ENCODE measurements at places on chromosomes 3 and 15.

DNA sequence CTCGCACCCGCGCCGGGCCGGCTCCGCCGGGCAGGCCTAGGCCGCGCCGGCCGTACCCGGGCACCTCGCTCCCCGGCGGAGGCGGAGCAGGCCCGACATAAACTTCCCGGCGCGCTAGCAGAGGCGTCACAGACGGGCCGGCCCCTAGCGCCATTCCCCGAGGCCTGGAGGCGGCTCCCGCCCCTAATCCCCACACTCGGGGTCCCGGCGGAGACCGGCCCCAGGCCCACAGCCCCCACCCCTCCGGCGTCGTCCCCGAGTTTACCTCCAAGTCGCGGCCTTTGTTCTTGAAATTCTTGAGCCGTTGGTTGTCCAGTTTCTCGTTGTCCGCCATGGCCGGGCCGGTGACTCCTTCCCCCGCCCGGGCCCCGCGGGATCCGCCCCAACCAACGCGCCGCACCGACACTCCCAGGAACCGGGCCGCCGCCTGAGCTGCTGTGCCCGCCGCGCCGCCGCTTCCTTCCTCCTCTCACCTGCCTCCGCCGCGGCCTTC is 376 bp downstream of the KPNA4 start:
- peak; percentile 83 for DNase-seq

DNA sequence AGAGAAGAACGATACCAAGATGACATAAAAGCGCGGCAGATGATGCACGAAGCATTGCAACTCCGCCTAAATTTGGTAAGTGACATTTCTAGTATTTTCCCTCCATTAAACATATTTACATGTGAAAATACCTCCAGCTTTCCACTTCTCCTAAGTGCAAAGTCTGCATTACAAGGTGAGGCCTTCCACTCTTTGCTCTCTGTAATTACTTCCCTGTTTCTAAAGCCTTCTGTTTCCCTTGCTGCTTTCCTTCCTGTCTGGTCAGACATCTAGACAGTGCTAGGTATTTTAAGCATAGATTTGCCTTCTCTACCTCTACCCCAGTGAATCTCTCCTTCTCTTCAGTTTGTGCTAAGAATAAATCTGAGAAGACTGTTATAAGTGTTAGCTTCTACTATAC is 1.9 kb downstream of the P2RY12 start:
- DNase-seq = no peak

DNA sequence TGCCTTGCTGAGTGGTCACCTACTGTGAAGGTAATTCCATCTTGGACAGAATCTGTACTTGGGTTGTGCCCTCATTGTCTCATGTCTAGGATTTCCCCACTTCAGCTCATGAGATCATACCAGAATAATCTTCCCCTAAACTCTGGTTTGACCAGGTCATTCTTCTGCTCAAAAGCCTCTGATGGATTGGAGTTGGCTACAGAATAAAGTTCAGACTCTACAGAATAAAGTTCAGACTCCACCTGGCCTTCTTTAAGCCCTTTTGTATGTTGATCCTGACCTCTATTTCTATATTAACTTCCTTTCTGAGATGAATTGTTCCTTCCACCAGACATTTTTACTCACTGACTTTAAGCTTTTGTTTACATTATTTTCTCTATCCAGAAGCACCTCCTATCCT is 6.4 kb upstream of the GLCE start:
- DNase-seq = no peak

DNA sequence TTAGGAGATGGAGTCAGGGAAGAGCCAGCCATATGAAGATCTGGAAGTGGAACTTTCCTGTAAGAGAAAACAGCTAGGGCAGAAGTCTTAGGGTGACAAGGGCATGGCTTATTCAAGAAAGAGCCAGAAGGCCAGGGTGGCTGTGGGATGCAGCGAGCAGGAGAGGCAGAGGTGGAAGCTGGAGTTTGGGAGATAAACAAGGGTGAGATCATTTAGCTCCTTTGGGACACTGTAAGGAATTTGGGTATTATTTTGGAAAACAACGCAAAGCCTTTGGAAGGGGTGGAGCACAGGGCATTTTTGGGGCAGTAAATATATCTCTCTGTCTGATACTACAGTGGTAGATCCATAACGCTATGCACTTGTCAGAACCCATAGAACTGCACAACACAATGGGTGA is 5.0 kb upstream of the IL16 start:
- DNase-seq = no peak

DNA sequence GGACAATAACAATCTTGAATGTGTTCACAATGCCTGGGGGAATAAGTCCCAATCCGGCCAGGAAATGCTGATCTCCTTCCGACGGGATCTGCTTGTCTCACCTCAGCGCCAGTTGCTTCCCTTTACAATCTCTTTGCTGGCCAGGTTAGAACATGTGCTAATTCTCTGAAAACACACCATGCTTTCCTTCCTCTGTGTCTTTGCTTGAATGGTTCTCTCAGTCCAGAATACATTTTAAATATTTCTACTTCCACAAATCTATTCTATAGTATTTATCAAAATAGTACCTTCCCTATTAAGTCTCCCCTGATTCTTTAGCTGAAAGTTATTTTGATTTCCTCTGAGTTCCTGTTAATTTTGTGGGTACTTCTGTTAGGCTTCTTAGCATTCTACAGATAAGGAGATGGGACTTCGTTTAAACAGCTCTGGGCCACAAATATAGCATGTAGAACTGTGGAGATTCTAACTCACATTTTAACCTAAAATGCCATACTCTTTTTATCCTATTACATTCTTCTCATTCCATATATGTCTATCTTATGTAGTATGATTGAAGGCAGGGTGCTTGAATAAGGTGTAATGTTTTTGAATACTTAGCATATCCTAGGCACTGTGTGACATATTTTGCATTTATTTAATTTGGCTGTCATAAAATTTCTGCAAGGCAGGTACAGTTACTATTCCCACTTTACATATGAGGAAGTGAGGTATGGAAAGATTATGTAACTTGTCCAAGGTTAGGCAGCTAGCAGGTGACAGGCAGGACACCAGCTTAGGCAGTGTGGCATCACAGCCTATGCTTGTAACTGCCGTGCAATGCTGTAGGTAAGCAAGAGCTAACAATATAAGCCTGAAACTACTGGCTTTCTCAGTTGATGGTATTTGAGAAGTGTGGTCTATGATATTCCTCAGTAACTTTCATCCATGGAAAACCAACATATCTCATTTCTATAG is 299.8 kb downstream of the LPP start:
- no peak for DNase-seq

DNA sequence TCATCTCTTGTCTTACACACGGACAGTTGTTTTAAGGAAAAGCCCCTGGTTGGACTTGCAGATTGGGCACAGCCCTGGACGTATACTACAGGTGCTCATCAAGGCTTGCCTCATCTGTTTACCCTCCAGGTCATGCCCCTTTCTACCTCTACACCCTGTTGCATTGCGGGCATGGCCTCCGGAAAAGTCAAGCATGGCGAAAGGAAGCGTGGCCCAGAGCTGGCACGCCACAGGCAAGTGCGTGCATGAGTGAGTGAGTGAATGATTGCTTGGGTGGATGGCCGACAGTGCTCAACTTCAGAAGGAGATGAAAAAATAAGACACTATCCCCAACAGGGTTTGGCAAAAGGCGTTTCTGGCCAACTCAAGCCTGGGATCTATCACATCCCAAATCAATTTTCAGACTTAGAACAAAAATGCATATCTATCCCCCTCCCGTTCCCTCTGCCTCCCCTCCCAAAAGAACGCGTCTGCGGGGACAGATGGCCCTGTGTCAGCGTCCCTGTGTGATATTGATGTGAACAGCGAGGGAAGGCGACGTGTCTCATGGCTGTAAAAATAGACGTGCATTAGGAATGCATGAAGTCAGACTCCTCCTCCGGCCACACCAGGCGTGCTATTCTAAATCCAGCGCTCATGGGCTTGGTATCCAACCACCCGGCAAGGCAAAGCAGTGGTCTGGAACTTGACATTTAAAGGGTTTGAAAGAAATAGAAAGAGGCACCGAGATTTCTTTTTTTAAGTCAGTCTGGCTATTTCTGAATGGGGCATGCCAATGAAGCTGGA is 96.0 kb downstream of the RPLP1 start:
- DNase-seq = no peak

DNA sequence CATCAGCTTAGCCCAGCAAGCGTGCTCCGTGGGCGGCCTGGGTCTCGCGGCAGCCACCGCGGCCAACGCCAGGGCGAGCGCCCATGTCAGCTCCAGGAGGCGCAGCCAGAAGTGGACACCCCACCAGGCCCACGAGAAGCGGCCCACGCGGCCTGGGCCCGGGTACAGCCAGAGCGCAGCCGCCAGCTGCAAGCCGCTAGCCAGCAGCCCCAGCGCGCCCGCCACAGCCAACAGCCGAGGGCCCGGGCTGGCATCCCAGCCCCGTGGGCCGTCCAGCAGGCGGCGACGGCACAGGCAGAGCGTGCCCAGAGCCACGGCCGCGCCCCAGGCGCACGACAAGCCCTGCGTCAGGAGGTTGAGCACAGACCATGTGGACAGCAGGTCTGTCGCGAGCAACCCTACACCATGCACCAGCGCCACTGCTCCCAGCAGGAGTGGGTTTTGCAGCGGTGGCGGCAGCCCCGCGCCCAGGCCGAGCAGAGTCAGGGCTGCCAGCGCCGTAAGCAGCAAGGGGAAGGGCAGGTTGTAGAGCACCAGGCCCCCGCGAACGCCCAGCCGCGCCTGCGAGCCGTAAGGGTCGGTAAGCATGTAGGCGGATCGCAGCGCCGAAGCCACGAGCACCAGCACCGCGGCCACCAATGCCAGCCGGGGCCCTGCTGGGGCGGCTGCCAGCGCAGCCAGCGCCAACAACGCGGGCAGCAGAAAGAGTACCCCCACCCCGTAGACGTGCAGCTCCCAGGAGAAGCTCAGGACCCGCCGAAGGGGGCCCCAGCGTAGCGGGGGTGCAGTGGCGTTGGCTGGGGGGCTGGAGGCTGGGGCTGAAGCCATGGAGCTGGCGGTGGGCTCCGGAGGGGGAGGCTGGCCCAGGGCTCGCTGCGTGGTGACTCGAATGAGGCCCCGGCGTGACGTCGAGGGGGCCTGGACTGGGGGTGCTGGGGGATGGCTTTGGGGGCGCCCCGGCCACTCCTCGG is 4.9 kb downstream of the PRRT3 start:
- no peak for DNase-seq

DNA sequence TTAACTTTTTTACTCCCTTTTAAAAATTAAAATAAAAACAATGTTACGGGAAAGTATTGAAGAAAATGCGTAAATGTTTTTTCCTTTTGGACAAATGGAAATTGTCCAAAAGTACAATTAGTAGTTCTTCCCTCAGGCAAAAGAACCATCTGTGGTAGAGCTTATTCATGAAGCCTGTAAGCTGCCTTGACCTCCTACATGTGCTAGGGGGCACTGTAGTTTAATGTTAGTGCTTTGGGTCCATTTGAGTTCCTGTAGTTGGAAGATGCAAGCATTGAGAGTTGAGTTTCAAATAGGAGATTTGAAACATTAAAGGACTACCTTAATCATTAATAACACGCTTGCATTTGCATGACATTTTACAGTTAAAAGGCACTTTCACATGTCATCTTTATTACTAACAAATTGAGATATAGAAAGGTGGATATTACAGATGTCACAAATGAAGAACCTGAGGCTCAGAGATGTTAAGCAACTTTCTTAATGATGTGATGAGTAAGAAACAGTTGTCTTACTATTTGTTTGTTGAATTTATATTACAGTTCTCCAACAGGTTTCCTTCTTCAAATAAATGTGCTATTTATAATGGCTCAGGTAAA is 1.8 kb upstream of the ZNF385D start:
- peak; percentile 75 for DNase-seq

GRCh38 chr15:31089368-31090047 is 12.0 kb downstream of the TRPM1 start:
- DNase-seq = no peak

GRCh38 chr15:35698966-35699575 is 153.1 kb upstream of the DPH6 start:
- no peak for DNase-seq

- DNase-seq = no peak
Measured at GRCh38 chr3:114460459-114460858, 166.6 kb downstream of the TIGIT start.

- no peak for DNase-seq
Measured at GRCh38 chr3:43766672-43767465, 76.1 kb downstream of the ABHD5 start.

GRCh38 chr15:100254285-100254684 is 87.5 kb downstream of the ADAMTS17 start:
- DNase-seq = no peak

GRCh38 chr15:39243396-39243795 is 337.5 kb upstream of the THBS1 start:
- no peak for DNase-seq

- peak; percentile 73 for DNase-seq
Measured at GRCh38 chr3:27721717-27722564, at the start of gene EOMES. Gene EOMES (minus strand): TSS chr3:27722323. CDS start chr3:27722294, 29 bp downstream.

GRCh38 chr3:19221081-19221480 is 72.8 kb downstream of the KCNH8 start:
- DNase-seq = no peak

GRCh38 chr3:13714251-13714916 is 165.5 kb downstream of the FBLN2 start:
- DNase-seq = no peak

- peak; percentile 74 for DNase-seq
Measured at GRCh38 chr3:149151843-149152242, 22.4 kb downstream of the HPS3 start.

GRCh38 chr3:156743859-156744258 is 69.5 kb downstream of the TIPARP start:
- no peak for DNase-seq

DNA sequence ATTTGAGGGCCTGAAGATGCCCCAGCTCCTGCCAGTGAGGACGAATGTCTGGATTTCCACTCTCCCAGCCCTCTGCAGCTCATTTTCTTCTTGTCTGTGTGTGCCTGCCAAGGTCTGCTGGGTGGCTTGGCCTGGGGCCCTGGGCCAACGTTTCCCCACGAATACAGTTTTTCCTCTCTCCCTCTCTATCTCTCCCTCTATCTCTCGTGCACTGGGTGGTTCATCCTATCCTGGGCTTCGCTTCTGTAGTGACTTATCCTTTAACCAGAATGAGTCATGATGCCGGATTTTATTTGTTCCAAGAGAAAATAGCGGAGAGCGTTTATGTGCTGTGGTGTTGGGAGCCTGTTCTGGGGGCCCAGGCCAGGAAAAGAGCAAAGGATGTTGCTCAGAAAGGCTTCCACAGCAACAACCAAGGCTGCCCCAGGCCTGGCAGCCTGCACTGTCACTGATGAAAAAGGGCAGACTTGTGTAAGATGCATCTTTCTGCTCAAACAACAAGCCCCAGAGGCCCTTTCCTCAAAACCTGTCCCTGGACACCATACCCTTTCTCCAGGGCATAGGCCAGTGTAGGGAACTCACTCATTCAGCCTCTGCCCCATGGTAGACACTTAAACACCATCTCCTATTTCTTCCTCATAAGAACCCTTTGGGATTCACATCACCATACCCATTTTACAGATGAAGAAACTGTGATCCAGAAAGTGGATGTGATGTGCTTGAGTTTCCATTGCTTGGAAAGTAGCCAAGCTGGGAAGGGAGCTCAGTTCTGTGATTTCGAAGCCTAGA is 47.3 kb downstream of the ITGA11 start:
- no peak for DNase-seq

DNA sequence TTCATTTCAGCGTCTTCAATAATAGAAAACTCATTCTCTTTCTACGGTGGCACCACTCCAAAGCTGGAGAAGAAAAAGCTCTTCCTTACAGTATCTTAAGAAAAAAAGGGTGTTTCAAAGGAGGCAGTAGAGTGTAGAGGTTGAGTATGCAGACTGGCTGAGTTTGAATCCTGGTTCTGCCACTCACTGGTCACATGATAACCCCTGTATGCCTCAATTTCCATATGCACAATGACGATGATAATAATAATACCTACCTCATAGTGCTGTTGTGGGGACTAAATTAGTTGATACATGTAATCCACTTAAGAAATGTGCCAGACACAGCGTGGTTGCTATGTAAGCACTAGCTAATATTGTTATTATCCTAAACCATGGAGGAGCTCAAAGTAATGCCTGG is 4.5 kb downstream of the ANP32A start:
- peak; percentile 17 for DNase-seq

All from hematopoietic multipotent progenitor cell treated with erythropoietin and hydrocortisone succinate and interleukin-3 and kit ligand, for 4 days (in vitro differentiated cells).